ENCODE measurements at places on chromosomes 5 and 9. TPM values are rescaled to one million over a fixed set of nuclear protein-coding genes. Genes with fewer than 3 reads are reported as not detected.

- no peak overlapping the region for H3K27ac ChIP-seq
- no peak overlapping the region for H3K4me3 ChIP-seq
- H3K36me3 ChIP-seq: no peaks in the 10 kb centered on the region
These were observed 26.4 kb downstream of the LURAP1L start for GRCh38 chr9:12801187-12801586.

Gene CDC20B
- not detected for total RNA-seq

GRCh38 chr9:120435091-120435490 is 144.9 kb downstream of the CDK5RAP2 start:
- no peak overlapping the region for H3K27ac ChIP-seq
- no peak for DNase-seq
- no peak overlapping the region for H3K4me3 ChIP-seq
- peaks cover 18% of the 10 kb centered on the region for H3K36me3 ChIP-seq

- H3K27me3 ChIP-seq: no peaks in the 10 kb centered on the region
- H3K36me3 ChIP-seq: no peaks in the 10 kb centered on the region
- DNase-seq: no peak
- H3K4me3 ChIP-seq: peak overlapping the region; percentile 97
These were observed 556 bp downstream of the MTREX start for GRCh38 chr5:55308254-55308836.

Gene SPINK4
- total RNA-seq: not detected

Gene KIF4B
- total RNA-seq: not detected

Gene UNC5A
- 1.5 TPM for total RNA-seq

DNA sequence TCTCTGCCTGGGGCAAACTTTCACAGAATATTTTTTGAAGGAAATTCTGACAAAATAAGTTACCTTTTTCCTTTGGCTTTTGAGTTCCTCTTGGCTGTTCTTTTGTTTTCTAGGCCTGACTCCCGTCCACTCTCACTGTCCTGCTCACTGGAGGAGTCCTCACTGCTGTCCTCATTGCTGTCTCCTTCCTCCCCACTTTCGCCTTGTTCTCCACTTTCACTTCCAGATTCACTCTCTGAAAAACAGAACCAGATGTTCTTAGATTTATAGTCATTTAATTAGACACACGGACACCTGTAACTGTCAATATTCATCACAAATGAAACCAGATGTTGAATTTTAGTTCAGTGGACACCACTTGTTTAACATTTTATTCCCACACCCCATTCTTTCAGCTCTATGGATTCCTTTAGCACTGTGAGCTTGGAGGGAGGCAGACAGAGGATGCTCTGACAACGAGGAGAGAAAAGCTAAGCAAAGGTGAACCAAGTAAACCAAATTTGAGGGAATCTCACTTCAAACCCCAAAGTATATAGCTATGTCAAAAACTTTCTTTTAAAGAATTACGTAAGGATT is 180.7 kb downstream of the AP3B1 start:
- H3K4me3 ChIP-seq: no peak overlapping the region
- DNase-seq: no peak
- peaks cover 5% of the 10 kb centered on the region for H3K36me3 ChIP-seq
- peaks cover 2% of the 10 kb centered on the region for H3K4me1 ChIP-seq
- no peaks in the 10 kb centered on the region for H3K27me3 ChIP-seq

DNA sequence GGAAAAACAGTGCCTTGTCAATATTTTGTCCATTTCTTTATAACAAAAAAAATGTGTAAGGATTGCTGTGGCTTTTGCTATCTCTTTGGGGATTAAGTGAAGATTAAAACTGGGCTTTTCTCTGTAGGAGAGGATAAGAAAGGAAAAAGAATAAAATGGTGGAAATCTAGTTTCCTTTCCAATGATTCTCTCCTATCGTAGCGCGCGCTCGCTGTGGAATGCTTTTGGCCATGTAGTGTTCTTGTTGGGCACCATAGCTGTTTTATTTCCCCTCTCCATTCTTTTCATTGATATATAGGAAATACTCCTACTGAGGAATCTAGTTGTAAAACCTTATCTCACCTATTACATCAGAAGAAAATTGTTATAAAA is 1.5 kb downstream of the STXBP1 start:
- H3K27me3 ChIP-seq: no peaks in the 10 kb centered on the region
- H3K4me3 ChIP-seq: peak overlapping the region; percentile 56
- no peak overlapping the region for H3K27ac ChIP-seq
- DNase-seq: peak; percentile 40
- no peaks in the 10 kb centered on the region for H3K36me3 ChIP-seq

Gene SLC6A18
- total RNA-seq: not detected

- H3K4me1 ChIP-seq: no peaks in the 10 kb centered on the region
- no peak for DNase-seq
- no peak overlapping the region for H3K4me3 ChIP-seq
- H3K27me3 ChIP-seq: no peaks in the 10 kb centered on the region
- no peaks in the 10 kb centered on the region for H3K36me3 ChIP-seq
- H3K27ac ChIP-seq: no peak overlapping the region
These were observed 6.7 kb downstream of the SPZ1 start for GRCh38 chr5:80326468-80326867.

- H3K4me3 ChIP-seq: no peak overlapping the region
- no peak for DNase-seq
- no peaks in the 10 kb centered on the region for H3K4me1 ChIP-seq
- H3K36me3 ChIP-seq: no peaks in the 10 kb centered on the region
- no peak overlapping the region for H3K27ac ChIP-seq
- H3K27me3 ChIP-seq: no peaks in the 10 kb centered on the region
These were observed 10.9 kb downstream of the CNTRL start for GRCh38 chr9:121085661-121086060.

DNA sequence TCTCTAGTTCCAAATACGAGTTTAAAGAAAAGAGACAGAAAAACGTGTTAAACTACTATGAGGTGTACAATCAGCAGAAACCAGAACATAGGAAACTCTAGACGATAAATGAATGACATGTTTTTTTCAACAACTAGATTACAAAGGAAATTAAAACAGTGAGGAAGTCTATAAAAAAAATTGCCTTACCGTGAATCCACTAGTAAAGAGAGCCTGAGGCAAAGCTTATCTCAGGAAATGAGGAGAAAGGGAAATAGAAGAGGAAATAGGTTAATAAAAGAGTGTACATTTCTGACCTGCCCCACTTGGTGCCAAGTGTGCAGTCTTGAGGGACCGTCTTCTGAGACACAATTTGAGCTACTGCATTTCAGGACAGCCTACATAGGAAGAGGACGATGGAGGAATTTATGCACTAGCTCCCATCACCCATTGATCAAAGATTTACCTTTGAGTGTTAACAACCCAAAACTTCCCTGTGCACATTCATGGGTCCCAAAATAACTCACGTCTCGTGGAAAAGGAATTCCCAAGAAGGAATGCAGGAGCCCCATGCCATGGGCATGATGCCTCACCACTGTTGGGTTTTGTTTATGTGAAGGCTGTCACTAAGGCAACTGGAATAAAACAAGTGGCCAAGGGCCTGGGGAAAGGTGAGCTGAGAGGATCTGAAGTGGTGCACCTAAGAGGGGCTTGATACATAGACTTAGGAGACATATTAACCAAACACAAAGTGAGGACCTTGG is 53.6 kb upstream of the SLC1A3 start:
- H3K4me1 ChIP-seq: no peaks in the 10 kb centered on the region
- H3K27ac ChIP-seq: no peak overlapping the region
- H3K27me3 ChIP-seq: no peaks in the 10 kb centered on the region
- H3K4me3 ChIP-seq: no peak overlapping the region
- no peaks in the 10 kb centered on the region for H3K36me3 ChIP-seq
- no peak for DNase-seq

GRCh38 chr9:97365634-97366033 is 46.3 kb upstream of the TDRD7 start:
- no peak overlapping the region for H3K27ac ChIP-seq
- no peaks in the 10 kb centered on the region for H3K27me3 ChIP-seq
- no peak for DNase-seq
- H3K4me1 ChIP-seq: no peaks in the 10 kb centered on the region
- H3K4me3 ChIP-seq: no peak overlapping the region

Gene YTHDC2
- 31.6 TPM for total RNA-seq

Gene OBP2B
- total RNA-seq: not detected

Gene TIMD4
- 8.0 TPM for total RNA-seq

Gene PCDHB11
- 4.3 TPM for total RNA-seq

Gene ENTREP1
- total RNA-seq: 8.6 TPM

DNA sequence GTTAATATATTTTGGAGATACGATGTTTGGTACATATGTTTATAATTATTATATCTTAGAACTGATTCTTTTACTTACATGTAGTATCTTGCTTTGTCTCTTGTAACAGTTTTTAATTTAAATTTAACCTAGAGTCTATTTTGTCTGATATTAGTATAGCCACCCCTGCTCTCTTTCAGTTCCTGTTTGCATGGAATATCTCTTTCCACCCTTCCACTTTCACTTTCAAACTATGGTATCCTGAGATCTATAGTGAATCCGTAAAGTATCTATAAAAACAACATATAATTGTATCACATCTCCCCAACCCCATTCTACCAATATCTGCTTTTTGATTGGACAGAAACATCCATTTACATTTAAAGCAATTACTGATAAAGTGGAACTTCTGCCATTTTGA is 7.2 kb downstream of the IRGM start:
- no peaks in the 10 kb centered on the region for H3K27me3 ChIP-seq
- DNase-seq: no peak
- H3K27ac ChIP-seq: no peak overlapping the region
- H3K4me1 ChIP-seq: no peaks in the 10 kb centered on the region
- no peak overlapping the region for H3K4me3 ChIP-seq

GRCh38 chr5:51414516-51414915 is 31.3 kb downstream of the ISL1 start:
- H3K27ac ChIP-seq: no peak overlapping the region
- no peaks in the 10 kb centered on the region for H3K4me1 ChIP-seq
- H3K4me3 ChIP-seq: no peak overlapping the region

Gene TRPM3
- total RNA-seq: 11.4 TPM

GRCh38 chr5:96601715-96602244 is 60.4 kb upstream of the CAST start:
- no peak for DNase-seq
- H3K27ac ChIP-seq: no peak overlapping the region
- H3K36me3 ChIP-seq: no peaks in the 10 kb centered on the region
- H3K4me3 ChIP-seq: no peak overlapping the region
- H3K4me1 ChIP-seq: no peaks in the 10 kb centered on the region
- H3K27me3 ChIP-seq: no peaks in the 10 kb centered on the region

- no peaks in the 10 kb centered on the region for H3K36me3 ChIP-seq
- H3K27ac ChIP-seq: no peak overlapping the region
- peak; percentile 55 for DNase-seq
- H3K4me1 ChIP-seq: no peaks in the 10 kb centered on the region
- no peaks in the 10 kb centered on the region for H3K27me3 ChIP-seq
- no peak overlapping the region for H3K4me3 ChIP-seq
These were observed 8.3 kb downstream of the N4BP3 start for GRCh38 chr5:178121391-178122276.

Gene PTGES2
- total RNA-seq: 64.1 TPM

Gene SLC4A9
- total RNA-seq: 2.5 TPM

DNA sequence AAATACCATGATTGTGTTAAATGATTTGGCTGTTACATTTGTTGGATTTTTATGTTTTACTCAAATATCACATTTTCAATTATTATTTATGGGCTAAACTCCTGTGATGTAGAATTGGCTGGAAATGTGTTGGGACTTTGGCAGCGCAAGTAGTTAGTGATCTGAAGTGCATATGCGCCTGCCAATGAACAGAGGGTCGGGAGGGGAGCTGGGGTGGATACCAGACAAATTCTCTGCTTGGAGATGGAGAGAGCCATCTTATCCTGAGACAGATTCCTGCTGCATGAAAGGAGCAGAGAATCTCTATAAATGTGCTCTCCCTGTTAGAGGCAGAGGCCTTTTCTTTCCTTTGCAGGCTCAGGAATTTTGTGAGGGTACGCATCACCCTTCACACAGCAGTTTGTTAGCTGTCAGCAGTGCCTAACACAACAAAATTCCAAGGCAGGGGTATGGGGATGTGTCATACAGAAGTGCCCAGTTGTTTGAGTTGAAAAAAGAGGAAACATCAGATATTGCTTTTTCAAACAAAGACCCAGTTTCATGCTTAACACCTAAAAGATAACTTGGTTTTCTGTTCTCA is 489.1 kb downstream of the CSNK1G3 start:
- DNase-seq: no peak
- no peaks in the 10 kb centered on the region for H3K36me3 ChIP-seq
- H3K27ac ChIP-seq: no peak overlapping the region
- no peaks in the 10 kb centered on the region for H3K4me1 ChIP-seq

DNA sequence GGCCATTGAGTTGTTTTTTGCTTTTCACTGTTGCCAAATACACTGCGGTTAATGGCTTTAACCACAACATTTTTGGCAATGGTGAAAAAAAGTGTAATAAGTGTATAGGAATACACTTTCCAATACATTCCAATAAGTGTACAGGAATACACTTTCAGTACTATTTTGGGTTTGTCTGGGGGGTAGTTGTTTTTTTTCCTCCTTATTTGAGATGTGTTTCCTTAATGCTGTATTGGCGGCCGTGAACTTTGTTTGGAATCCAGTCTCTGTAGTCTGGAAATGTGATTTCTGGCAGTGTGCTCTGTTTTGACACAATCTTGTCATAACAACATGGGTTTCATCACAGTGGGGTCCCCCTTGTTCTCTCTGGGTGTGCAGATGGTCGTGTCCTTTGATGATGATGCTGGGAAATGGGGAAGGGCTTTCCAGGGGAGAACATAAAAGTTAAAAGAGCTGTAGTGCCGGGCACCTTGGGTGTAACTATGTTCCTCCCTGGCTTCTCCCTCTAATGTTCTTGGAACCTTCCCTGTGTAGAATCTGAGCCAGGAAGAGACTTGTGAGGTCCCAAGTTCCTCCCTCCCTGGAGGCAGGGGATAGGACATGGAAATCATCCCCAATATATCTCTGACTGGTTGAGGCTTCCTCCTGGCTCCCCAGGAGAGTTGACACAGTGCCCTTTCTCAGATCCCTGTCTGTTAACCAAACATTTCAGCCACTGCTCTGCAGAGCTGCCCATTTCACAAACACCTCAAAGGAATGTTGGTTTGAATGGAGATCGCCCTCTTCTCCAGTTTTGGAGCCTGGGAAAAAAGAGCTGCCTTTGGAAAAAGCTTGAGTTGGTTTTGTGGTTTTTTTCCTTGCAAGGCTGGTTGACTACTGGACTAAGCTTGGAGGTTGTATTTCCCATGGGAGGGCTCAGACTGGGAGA is 44.8 kb downstream of the RCL1 start:
- peaks cover 6% of the 10 kb centered on the region for H3K36me3 ChIP-seq
- no peaks in the 10 kb centered on the region for H3K4me1 ChIP-seq
- H3K4me3 ChIP-seq: no peak overlapping the region
- no peak overlapping the region for H3K27ac ChIP-seq

DNA sequence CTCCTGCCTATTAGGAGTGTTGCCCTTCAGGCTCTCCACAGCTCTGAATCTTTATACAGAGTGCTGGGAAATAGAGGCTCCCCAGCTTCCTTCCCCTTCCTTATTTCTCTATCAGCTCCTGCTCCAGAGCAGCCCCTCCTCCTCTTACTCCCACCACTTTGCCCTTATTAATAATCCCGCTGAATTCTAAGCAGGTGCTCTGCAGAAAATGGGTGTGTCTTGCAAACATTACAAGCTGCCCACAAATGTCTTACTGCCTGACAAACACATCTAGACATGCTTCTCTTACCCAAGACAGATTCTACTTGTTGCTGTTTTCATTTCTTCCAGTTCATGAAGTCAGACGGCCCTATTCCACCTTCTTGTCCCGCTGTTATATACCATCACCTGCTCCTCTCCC is 6.4 kb downstream of the PHF24 start:
- no peaks in the 10 kb centered on the region for H3K4me1 ChIP-seq
- DNase-seq: no peak
- H3K27me3 ChIP-seq: peaks cover 8% of the 10 kb centered on the region
- no peak overlapping the region for H3K27ac ChIP-seq

- H3K4me3 ChIP-seq: no peak overlapping the region
- no peak for DNase-seq
- no peaks in the 10 kb centered on the region for H3K36me3 ChIP-seq
- no peaks in the 10 kb centered on the region for H3K27me3 ChIP-seq
- no peak overlapping the region for H3K27ac ChIP-seq
These were observed 80.5 kb upstream of the HSPA9 start for GRCh38 chr5:138655530-138656190.
